ENCODE measurements at places on chromosomes 1 and 21.

- DNase-seq = no peak
These were observed 366.3 kb downstream of the MRPL39 start for GRCh38 chr21:25240974-25241373.

- DNase-seq = peak; percentile 59
These were observed at the start of gene ARHGAP30 for GRCh38 chr1:161069731-161070270. Gene ARHGAP30, minus strand, starts transcription at chr1:161069891. Its CDS starts 267 bp downstream, at chr1:161069624.

GRCh38 chr1:33866281-33866680 is 2.4 kb downstream of the HMGB4 start:
- DNase-seq = no peak

DNA sequence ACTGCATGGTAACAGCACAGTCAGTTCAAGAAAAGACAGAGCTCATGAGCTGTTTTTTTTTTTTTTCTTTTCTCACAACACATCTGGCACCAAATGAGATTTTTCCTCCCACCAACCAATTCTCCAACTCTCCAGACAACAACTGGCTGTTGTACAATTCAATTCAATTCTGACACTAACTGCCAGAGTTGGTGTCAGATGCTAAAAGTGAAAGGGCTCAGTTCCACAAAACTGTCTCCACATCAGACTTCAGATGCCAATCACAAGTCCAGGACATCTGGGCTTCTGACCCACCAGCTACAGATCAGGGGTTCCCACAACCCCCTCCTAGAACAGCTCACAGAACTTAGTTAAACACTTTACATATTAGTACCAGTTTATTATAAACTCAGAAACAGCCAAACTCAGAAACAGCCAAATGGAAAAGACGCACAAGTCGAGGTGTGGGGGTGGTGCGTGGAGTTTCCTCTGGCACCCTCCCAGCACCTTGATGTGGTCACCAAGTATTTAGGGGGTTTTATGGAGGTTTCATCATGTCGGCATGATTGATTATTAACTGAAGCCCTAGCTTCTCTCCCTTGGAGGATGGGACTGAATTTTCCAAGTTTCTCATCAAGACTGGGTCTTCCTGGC is 39.2 kb upstream of the LRRC8D start:
- peak; percentile 54 for DNase-seq

- no peak for DNase-seq
These were observed 2.7 kb downstream of the WDTC1 start for GRCh38 chr1:27237112-27237511.

GRCh38 chr1:109655615-109656519 is at the start of gene GSTM4:
Gene GSTM4, plus strand, starts transcription at chr1:109656099. Its CDS starts 291 bp downstream, at chr1:109656390.
- DNase-seq = peak; percentile 31

- no peak for DNase-seq
These were observed 163.0 kb upstream of the EDN2 start for GRCh38 chr1:41647221-41648135.

DNA sequence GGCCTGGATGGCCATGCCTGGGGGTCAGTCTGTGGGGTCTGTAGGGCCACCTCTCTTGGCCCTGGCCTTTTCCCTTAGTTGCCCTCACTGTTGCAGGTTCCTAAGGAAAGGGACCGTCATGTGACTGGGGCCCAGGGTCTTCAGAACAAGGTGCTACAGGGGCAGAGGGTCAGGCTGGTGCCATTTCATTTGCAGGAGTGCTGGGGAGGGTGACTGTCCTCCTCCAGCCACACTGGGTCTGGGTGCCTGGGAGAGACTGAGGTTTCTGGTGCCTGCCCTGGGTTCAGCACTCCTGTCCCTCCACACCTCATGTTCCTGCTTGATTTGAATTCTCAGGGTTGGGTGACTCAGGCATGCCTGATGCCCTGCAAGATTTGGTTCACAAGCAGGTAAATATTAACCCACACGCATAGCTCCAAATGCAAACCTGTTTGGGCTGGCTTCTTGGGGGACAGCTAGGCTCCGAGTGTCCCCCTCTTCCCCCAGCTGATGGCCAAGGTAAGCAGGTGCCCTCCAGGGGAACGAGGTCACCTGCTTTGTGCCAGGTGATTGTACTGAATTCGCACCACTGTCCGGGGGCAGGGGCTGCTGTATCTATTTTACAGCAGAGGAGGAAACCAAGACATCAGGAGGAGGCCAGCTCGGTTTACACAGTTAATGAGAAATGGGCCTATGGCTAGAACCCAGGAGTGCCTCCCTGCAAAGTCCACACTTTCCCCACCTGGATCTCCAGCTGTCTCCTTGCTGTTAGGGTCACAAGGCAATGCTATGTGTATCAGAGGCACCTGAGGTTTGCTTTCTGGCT is 20.3 kb downstream of the ARHGEF10L start:
- no peak for DNase-seq

DNA sequence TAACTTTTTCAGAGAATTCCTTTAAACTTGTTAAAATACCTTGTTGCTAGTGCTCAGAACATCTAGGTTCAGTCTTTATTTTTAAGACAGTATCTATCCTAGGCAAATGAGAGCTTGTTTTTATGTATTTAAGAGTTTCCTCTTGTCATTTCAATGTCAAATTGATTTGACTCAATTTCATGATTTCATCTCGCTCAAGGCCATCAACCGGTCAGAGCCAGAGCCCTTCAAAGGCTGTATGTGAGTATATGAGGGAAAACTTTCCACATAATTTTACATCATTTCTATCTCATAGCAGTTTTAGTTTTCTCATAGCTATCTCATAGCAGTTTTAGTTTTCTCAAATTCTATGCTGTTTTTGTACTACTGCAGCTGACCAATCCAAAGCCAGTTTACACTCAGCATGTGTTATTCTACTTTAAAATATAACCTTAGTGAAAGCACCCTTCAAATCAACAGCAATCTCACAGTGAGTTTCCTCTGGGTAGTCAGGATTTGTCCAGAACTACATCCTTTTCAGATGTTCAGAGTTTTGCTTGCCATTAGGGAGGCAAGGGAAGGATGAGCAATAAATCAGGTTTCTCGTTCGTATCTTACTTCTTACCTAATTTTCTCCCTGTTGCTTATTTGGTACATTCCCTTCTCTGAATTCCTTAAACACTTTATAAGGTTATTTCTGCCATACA is 12.7 kb downstream of the HNRNPU start:
- DNase-seq = no peak

DNA sequence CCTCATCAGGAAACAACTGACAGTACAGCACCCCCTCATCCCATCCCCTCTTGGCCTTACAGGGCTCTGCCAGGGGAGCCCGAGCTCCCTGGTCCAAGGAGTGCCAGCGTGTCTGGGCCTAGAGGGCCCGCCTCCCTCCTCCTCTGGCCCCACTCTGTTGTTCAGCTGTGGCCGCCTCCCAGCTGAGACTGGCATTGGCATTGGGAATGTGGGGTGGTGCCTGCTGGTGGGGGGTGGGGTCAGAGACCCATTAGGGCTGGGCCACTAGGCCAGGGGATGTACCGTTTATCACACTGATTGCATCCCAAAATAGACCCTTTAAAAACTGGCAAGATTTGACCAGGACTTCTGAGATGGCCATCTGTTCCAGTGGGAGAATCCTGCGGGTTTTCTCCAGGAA is 1.4 kb downstream of the LDLRAP1 start:
- DNase-seq = no peak

DNA sequence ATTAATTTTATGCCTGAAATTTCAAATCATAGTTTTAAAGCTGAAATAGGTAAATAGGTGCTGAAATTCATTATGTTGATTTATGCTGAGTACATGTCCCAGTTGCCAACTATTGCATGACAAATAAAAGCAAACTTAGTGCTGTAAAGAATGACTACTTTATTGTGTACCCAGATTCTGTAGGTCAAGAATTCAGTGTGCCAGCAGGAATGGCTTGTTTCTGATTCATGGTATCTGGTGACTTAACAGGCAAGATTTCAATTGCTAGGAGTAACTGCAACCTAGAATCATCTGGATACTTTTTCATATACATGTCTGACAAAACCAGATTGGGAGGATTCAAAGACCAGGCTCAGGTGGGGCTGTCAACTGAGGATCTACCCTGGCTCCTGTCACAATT is 678.4 kb upstream of the ADAMTS5 start:
- no peak for DNase-seq

- no peak for DNase-seq
These were observed 89.9 kb downstream of the SGIP1 start for GRCh38 chr1:66623812-66624211.

DNA sequence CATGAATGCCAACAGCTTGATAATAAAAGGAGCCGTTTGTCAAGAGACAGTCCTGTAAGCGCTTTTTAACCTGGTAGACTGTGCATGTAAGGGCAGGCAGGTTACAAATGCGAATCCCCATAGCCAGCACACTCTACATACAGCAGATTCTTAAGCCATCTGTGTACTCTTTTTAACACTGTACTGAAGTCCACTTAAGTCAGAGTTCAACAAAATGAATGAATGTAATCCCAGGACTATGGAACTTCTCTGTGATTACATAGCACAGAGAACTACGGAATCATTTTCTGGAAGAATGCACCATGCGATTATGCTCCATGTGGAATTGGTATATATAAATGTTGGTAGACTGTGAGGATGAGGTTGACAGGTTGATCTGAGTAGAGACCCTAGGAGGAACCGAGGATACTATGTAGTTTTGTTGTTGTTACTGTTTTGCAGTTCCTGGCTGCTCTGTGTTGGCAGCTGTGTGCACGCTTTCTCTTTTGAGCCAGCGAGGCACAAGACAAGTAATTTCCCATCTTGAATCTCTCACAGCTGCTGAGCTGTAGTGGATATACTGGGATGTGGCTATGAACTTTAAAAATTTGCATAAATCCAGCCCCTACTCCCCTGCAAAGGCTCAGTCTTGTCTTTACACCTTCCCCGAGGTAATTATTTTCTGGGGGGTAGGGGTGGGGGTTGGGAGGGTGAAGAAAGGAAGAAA is 21.9 kb downstream of the LRRC8D start:
- no peak for DNase-seq

DNA sequence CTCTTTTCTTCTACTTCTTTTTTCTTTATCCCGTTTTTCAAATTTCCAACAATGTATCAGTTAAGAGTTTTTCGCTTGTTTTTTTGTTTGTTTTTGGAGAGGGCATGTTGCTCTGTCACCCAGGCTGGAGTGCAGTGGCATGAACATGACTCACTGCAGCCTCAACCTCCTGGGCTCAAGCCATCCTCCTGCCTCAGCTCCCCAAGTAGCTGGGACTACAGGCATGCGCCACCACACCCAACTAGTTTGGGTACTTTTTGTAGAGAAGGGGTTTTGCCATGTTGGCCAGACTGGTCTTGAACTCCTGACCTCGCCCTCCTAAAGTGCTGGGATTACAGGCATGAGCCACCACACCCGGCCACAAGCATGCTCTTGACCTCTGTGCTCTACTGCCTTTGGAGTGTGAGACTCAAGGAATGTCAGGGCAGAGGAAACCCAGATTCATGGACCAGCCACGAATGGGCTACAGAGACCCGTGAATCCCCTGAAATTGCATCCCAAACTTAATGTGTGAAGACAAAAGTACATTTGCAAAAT is 65.1 kb upstream of the HSD17B7 start:
- DNase-seq = no peak

DNA sequence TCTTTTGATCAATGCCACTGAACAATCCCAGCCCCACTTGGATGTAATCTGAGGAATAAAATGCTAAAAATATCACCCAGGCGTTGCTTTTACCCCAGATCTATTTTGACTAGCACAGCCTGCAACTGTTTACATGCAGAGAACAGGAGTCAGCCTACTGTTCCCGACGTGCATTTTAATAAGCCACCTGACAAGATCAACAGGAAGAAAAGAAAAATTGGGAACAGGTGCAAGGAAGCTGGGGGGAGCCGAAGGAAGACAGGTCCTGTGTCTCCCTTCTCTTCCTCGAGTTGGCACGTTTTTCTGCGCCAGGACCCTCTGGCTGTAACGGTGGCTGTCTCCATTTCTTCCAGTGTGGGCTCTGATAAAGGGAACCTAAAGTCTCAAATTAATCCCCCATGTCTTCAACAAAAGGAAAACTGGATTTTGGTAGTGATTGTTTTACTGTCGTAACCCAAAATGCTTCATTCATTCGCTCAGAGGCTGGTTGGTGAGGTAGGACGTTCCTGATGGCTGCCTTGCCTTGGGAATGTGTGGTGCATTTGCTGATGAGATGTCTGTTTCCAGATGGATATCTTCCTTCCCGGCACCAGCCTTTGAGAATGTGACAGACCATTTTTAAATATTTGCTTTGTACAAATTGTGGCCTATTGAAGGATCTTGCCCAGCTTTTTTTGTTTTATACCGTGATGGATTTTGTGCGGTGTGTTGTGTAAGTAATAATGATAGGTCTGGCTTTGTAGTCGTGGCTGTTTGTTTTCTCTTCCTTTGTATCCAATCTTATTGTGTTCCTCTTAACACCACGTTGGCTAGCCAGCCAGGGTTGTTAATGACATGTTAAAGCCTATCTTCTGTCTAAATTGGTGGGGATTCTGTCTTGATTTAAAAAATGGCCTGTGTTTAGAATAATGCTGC is 117.5 kb downstream of the C1orf21 start:
- no peak for DNase-seq

- DNase-seq = no peak
These were observed 16.8 kb upstream of the MARK1 start for GRCh38 chr1:220511179-220511578.

DNA sequence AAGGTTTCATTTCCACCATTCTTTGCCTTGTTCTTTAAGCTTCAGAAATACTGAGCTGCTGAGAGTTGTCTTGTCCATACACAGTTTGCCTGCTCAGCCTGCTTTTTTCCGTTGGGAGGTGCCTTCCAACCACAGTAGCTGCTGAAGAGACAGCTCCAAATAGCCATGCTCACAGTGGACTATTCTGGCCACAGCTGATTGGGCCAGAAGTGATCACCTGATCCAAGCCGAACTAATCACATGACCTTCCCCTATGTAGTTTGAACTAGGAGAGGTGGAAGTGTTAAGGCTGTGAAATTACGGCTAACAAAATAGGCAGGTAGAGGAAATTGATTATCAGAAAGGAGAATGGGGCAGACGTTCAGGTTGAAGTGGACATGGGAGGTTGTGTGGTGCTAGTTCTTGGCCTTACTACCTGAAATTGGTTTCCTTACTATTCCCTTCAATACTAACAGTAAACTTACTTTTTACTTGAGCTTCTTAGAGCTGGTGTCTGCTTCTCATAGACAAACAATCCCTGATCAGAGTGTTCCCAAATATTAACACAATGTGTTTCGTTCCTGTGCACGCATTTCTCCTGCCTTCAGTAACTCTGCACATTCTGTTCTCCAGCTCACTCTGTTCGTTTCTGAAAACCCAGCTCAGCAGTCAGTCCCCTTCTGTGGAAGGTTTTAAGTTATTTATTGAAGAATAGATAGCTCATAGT is 136.1 kb downstream of the RWDD3 start:
- no peak for DNase-seq

- DNase-seq = no peak
These were observed 73.8 kb downstream of the BCAR3 start for GRCh38 chr1:93607814-93608186.

DNA sequence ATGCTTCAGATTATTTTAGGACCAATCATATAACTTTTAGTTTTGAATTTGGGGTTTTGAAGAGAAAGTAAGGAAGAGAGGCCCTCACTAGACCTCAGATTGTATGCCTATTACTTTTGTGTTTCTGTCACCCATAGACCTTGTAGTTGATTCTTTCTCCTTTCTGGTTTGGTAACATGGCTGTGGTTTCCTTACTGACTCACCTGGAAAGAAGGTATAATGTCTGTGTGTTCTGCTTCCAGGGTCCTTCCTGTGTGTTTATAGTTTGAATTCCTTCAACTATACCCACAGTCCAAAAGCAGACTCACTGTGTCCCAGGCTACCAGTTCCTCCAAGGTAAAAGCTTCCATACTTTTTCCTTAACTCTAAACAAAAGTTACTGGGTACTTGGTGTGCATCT is 8.1 kb downstream of the SLC44A3 start:
- DNase-seq = no peak

Measured in T follicular helper cell (primary cell).